ENCODE measurements at places on chromosomes 2 and 18.
A peak's percentile ranks its signal among the peaks of the same experiment; 100 is the strongest.

GRCh38 chr18:267380-267687 is 513 bp downstream of the THOC1 start:
- no peak for DNase-seq

GRCh38 chr2:28326881-28327505 is 65.7 kb upstream of the FOSL2 start:
- DNase-seq: no peak

DNA sequence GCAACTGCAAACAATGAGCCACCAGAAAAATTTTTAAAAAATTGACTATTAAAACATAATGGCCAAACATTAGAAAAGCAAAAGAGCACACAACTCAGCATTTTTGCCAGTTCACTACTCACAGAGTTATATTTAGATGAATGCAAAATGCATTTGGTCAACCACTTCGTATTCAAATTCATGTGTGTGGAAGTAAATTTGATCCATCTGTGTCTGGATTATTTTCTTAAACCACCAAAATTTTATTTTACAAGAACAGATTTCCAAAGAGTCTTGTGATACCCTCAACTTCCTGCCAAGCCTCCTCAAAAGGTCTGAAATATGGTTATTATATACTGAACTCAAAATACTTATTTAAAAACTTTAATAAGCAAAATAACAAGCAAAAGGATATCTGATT is 57.4 kb downstream of the PPP1R1C start:
- no peak for DNase-seq

GRCh38 chr2:218476676-218477075 is 57.8 kb downstream of the VIL1 start:
- DNase-seq: no peak

DNA sequence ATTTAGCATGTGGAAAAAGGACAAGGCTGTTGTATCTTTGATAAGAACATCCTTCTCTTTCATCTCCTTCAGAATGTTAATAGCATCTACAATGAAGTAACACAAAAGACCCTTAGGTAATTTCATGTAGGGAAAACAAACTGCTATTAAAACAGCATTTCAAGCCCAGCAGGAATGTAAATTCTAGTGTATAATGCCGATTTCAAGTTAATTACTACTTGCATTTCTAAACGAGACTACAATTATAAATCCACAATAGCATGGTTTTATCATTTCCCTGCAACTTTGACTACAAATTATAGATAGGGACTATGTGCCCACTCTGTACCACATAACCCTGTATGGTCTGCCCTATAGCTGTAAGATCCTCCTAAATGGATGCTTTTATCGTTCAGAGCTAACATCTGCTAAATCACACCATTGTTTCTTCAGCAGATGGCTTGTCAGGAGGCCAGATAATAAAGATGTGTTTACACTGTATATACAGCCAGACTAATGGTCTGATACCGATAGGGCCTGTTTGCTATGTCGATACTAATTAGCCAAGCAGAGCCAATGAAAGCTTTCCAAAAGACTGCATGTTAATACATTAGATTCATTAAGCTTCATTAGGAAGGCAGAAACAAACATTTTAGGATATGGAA is 51.9 kb downstream of the LRPPRC start:
- no peak for DNase-seq

DNA sequence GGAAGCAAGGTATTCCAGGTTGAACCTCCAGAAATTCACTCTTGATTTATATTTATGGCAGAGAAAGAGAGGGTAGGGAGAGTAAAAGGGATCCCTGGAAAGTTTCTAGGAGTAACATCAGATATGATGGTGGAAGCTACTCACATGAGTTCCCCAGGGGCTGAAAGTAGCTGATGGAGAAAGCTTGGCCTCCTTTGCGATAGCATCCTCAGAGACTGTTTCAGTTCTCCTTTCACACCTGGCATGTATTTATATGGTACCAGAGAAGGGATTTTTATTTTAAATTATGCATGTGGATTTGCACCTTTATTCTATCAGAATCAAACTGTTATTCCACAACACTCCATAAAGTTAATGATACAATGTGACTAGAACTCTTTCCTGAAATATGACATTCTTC is 126.3 kb upstream of the OSR1 start:
- DNase-seq: no peak

- DNase-seq: no peak
Observed at GRCh38 chr18:63445037-63445436, 22.8 kb upstream of the VPS4B start.

DNA sequence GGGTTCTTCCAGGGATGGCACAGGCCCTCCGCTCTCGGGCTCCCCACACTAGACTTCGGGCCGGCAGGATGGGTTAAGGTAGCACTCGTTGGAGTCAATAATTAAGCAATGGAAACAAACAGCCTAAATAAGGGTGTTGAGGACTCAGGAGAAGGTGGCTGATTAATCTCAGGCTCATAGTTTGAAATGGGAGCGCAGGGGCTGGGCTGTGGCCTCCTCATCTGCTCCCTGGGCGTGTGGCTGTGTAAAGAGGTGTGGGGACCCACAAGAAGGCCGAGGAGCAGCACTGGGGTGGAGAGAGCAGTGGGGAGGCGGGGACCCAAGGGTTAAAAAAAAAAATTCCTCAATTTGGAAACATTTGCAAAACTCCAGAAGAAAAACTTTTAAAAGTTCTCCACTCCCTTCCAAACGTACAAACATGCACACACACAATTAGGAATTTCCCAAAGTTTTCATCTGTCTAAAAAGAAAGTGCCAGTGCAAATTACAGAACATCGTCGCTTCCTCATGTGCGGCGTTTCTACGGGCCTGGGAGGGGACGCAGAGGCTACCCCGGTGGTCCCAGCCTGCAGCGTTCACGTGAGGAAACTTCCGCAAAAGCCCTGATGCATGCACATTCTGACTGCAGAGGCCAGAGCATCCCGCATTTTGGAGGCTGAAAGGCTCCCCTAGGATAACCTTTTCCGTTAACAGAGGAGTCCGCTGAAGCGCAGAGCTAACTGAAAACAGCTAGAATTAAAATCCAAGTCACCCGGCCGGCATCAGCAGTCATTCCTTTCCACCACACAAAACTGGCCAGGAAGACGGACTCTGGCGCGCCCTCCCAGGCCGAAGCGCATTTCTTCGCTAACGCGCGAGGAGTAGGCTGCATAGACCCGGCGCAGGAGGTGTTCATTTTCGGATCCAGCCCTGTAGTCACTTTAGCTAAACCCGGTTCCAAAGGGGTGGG is 1.0 kb upstream of the TUBB6 start:
- DNase-seq: peak; percentile 83

DNA sequence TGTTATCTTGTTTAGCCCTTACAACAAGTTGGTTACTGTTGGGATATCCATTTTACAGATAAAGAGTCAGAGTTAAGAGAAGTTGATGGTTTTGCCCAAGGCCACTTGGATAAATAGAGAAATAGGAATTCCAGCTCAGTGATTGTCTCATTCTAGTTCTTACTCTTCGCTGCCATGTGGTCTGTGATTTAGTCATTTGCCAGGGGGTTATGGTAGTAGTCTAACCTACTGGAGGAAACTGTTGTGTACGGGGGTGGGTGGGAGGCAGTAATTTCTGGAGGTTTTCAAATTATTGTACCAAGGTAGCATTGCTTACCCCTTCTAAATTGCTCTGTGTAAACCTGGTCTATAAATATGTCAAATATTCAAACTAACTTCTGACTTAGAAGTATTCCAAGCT is 110.4 kb downstream of the MAP2 start:
- DNase-seq: no peak

- DNase-seq: no peak
Observed at GRCh38 chr2:3466482-3466863, 52.9 kb downstream of the ADI1 start.

GRCh38 chr2:161352719-161353118 is 44.5 kb downstream of the PSMD14 start:
- DNase-seq: no peak

- no peak for DNase-seq
Observed at GRCh38 chr18:34796035-34796657, 86.0 kb downstream of the DTNA start.

DNA sequence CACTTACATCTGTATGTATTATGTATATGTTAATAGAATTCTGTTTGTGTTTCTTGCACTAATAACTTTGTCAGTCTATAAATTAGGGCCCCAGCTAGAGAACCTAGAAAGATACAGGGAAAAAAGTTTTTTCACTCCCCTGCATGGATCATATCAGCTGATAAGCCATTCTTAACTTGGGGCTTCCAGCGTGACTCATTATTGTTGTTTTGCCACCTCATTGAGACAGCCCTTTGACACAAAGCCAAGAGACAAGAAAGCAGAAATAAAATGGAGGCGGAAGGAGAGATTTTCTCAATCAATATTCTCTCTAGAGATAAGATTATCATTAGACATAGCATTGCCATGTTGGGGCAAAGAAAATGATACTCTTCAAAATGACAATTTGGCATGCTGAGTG is 93.4 kb downstream of the AKAIN1 start:
- DNase-seq: no peak

DNA sequence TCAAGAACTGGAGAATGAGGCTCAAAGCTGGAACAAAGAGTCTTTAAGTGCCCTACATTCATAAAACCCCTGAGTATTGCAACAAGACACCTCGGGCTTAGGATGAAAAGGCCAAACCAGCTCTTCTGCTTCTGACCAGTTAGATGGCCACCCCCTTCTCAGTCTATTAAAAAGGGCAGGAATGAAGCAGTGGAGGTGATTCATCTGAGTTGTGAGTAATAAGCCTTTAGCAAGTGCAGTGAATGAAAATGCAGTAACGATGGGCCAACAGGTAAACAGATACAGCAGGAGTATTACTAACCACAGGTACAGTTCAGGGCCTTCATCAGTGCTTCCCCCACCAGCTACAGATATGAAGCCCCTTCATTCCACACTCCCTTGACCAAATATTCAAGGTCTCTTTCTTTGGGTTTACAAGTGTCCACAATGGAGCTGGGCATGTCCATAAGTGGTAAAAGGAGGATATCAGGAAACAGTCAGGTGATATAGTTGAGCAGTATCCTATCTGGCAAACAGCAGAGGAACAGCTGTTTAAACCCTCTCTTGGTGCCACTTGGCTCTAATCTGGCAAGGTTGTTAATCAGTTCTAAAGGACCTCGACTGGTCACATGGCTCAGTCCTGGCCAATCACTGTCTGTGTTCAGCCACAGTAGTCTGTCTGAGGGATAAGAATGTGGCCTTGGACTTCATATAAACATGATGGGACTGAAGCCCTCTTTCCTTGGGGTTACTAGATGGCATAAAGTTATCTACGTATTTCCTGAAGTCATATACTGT is 17.8 kb downstream of the SERPINB13 start:
- no peak for DNase-seq

GRCh38 chr2:150325656-150326314 is 161.7 kb downstream of the RND3 start:
- no peak for DNase-seq

- peak; percentile 76 for DNase-seq
Observed at GRCh38 chr18:63155169-63155852, 164.3 kb downstream of the BCL2 start.

DNA sequence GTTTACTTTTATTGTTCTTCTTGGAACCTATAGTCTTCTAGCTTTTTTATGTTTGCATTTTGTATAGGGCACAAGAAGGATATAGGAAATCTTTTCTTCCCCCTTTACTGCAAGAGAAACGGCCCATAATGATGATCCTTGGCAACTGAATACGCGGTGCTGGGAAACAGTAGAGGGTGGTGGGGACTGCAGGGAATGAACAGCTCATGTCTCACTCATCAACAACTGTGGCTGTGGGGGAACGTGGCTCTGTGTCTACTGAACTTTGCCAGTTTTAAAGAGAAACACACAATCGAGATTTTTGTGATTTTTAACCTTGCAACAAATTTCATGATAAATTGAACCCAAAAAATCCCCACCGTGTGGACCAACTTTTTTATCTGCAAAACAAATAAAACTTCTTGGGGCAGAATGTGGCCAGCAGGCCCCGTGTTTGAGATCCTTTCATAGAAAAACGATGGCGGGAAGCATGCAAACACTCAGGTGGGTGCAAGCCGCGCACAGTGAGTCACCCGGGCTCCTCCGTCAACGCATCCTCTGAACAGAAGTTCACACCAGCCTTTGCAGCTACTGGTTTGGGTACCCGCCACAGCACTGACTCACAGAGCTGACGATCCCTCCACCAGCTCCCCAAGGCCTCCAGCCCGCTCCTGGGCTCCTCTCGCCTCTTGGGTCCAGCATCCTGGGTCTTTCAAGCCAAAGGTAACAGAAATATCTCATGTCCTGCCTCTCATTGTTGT is 149.3 kb downstream of the COL6A3 start:
- DNase-seq: no peak

DNA sequence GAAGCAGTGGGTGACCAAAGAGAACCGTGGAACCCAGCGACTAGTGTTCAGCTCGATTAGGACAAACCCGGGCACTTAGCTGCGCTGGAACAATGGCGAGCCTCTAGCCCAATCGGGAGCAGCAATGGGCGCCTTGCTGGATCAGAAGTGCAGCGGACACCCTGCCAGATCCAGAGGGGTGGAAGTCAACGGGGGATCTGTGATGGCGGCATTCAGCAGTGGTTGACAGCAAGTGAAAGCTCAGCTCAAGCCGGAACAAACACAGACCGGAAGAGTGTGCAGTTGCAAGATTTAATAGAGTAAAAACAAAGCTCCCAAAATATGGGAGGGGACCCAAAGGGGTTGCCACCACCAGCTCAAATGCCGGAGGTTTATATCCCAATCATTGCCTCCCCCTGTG is 478.7 kb upstream of the REG3G start:
- DNase-seq: no peak

GRCh38 chr2:77999376-77999775 is 477.2 kb upstream of the LRRTM4 start:
- DNase-seq: no peak

DNA sequence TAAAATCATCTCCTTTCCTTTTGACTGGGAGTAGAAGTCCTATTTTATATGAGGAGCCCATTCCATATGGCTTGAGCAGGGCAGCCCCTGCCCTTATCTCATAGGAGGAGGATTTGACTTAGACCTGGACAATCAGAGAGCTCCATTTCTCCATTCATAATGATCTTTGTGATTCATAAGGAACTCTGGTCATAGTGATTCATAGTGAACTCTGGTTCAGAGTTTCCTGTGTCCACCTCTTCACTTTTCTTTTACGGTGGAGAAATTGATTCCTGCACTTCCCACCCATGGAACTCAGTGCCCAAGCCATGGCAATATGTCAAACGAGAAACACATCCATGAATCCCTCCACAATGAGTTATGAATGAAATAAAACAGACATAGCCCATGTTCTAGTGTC is 12.8 kb upstream of the MYO3B start:
- no peak for DNase-seq

DNA sequence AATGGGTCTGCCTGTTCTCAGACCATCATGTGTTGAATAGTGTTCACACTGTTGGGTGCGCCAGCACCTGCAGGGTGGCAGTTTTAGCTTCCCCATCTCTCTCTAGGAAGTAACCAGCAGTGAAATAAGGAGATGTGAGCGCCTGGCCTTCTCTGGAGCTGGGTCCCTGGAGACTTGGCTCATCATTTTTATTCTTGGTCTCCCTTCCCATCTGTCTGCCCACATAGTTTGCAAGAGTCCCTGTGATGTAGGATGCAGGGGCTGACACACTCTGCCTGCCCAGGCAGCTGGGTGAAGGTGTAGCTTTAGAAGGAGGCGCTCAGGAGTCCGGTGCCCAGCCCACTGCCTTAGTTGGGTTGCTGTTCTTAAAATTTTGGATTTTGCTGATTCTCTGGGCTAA is 172.2 kb downstream of the LDLRAD4 start:
- no peak for DNase-seq

Measured in right forelimb (tissue), 1 donor.